ENCODE measurements at places on chromosomes 11 and 22.

DNA sequence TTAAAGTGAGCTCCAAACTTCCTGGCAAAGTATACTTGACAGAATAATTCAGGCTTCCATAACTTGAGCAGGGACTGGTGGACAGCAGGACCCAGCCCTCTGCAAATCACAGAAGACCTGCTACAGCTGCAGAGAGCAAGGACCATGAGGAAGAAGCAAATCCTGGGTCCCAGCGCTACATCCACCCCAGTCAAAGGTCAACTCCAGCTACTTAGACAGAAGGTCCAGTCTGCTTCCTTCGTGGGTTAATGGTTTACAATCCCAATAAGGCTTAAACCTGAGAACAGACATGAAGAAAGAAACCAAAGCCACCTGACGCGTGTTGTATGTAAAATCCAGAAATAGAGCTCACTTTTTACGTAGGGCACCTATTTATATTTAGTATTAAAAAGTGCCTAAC is 57.7 kb downstream of the SHANK2 start:
- DNase-seq = no peak

DNA sequence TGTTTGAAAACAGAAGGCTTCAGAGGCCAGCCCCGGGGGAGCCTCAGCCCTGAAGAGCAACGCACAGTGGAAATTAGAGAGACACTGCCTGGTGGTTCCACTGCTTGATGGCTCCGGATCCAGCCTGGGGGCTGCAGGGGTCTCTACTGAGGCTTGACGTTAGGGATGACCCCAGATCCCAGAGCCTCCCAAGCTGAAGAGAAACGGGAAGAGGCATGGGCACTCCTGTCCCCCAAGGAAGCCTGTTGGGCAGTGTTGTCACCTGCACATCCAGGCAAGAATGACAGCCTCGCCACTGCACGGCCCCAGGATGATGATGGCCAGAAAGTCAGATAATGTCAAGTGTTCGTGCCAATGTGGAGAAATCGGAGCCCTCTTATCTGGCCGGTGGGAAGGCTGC is 56.8 kb upstream of the FGF3 start:
- no peak for DNase-seq

DNA sequence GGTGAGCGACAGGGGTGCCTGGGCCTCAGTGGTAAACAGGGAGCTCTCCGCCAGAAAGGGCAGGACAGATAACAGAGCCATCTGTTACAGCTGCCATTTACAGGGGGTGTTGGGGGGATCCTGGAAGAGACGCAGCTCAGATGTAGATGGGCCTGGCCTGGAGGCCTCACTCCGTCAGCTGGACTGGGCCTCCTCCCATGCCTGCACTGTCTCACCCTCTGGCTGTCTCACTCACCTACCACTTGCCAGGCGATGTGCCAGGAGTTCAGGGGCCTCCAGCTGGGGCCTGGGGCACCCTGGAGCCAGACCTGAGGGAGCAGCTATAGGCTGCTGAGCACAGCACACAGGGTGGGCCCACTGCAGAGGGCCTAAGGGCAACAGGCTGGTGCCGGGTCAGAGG is 16.3 kb upstream of the SUSD2 start:
- peak; percentile 32 for DNase-seq

- DNase-seq = no peak
Observed at GRCh38 chr11:12909879-12910278, 99.2 kb upstream of the RASSF10 start.

DNA sequence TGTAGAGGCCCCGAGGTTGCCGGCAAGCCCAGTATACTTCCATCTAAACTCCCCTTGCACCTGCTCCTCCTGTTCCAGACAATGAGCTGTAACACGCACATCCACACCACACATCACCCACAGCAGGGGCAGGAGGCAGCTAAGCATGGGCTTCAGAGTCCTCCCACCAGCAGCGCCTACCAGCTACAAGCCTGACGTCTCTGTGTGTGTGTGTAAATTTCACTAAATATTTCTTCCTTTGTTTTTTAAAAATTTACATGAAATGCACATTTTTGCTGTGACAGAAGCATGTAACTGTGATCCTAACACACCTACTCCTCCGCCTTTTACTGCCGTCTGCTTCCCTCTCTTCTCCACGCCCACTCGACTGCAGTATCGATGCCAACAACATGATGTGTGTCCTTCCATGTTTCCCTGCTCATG is 29.4 kb upstream of the PACSIN2 start:
- peak; percentile 0 for DNase-seq

GRCh38 chr11:76335842-76336241 is 45.1 kb downstream of the THAP12 start:
- no peak for DNase-seq

- no peak for DNase-seq
Observed at GRCh38 chr11:35363246-35363801, 56.0 kb downstream of the SLC1A2 start.

DNA sequence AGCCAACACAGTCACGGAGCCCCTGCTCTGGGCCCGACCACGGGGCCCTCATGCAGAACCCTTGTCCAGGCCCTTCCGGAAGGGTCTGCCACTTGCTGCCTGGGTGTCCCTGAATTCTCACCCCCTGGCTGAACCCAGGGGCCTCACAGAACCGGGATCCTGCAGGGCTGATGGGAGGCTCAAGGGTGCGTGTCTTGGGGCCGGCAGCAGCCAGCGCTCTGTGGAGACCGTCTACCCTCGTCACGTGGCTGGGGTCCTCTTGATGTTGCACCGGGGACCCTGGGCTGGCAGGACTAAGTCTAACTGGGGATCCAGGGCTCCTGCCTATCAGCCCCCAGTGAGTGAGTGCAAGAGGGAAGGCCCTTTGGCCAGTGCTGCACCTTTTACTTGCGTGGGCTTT is 19.3 kb upstream of the CCDC188 start:
- DNase-seq = no peak

GRCh38 chr11:4644233-4644632 is 451 bp downstream of the OR51E1 start:
- DNase-seq = no peak

DNA sequence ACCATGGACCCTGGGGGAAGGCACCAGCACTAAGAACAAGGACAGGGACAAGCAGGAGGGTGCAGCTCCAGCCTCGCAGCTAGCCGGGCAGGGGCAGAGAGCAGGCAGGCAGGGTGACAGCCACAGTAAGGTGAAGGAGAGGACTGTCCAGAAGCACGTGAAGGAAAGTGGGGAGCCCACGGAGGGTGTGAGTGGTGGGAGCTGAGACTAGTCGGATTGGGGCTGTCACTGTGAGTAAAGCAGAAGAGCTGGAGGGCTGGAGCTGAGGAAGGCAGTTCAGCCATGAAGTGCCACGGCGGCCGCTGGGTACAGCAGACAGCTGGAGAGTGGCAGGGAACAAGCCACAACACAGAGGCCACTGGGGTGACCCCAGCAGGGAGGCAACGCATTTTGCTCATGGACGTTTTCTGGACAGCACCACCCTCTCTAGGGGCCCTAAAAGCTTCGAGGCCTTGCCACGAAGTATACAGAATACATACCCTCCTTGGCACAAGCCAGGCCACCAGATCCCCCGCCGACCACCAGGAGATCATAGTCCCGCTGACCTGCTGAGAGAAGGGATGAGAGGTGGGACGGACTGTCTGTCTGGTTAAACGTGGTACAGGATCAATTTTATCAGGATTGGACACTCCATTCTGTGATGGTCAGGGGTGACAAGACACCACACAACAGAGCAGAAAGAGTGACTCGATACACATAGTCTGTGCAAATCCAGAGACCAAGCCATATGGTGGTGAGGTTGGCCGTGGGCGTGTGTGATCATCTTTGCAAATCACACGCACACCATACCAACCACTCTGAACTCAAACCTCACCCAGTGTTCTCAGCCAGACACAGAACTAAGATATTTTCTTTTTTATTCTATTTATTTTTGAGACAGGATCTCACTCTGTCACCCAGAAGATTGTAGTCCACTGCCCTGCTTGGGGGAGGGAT is 10.8 kb upstream of the COMT start:
- DNase-seq = no peak

DNA sequence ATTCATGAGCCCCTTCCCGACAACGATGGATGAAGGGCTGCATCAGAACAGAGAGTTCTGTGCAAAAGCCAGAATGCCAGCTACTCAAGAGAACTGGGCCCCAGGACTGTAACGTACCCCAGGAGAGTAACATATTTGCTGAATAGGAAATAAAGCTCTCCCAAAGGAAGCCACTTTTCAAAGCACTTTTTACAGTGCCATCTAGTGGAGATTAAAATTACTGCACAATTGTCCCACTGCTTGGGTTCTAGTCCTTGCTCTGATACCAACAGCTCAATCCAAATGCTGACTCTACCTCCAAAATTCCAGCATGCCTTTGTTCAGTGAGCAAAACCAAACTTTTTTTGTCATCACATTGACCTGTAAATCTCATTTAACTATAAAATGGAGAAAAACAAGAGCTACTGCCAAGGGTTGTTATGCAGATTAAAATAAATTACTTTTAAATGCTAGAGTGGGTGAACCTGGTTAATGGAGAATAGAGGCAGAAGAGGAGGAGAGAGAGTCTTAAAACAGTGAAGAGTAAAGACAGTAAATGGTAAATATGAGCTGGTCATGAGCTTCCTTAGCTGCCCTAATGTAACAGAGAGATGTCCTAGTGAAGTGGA is 87.6 kb upstream of the FSHB start:
- DNase-seq = peak; percentile 51

GRCh38 chr11:36372101-36372771 is 76.1 kb downstream of the PRR5L start:
- DNase-seq = no peak

DNA sequence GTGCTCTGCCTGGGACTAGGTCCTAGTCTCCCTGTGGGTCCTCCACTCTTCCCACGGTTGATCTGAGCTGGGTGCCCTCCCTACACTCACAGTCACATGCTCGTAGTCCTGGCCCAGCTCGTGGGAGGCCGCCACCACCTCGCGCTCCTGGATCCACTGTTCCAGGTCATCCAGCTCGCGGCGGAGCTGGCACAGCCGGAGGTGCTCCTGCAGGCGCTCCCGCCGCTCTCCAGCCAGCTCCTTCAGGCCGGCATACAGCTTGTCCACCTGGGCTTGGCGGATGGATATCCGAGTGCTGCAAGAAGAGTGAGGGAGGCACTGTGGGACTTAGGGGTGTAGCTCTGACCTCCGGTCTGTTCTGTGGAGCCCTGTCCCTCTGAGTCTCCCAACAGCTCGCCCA is 14.8 kb upstream of the RBM4B start:
- no peak for DNase-seq

GRCh38 chr11:83070731-83071566 is 748 bp downstream of the RAB30 start:
- peak; percentile 60 for DNase-seq

- DNase-seq = no peak
Observed at GRCh38 chr11:8749202-8749601, 66.6 kb downstream of the RPL27A start.

DNA sequence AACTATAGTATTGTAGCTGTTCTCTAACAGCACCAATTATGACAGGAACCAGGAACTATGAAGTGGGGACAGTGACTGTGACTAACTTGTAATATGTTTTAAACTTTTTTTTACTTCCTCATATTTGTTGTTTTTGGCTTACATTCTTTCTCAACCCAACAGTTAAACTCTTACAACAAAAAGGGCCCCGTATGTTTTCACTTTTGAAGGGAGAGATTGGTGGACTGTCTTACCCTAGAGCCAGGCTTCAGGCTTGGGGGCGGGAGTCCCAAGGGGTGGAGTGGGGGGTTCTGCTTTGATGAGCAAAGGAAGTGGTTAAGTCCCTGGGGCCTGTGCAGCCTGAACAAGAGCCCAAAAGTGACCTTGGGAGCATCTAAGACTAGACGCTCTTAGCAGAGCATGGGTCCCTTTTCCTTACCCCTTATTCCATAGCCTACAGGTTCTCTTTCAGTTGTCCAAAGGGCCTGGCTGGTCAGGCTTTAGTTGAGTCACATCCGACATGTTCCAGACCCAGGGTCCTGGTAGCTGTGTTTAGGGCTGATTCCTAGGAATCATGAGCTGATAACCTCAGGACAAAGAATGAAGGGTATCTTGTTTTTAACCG is 38.8 kb downstream of the STIM1 start:
- no peak for DNase-seq

DNA sequence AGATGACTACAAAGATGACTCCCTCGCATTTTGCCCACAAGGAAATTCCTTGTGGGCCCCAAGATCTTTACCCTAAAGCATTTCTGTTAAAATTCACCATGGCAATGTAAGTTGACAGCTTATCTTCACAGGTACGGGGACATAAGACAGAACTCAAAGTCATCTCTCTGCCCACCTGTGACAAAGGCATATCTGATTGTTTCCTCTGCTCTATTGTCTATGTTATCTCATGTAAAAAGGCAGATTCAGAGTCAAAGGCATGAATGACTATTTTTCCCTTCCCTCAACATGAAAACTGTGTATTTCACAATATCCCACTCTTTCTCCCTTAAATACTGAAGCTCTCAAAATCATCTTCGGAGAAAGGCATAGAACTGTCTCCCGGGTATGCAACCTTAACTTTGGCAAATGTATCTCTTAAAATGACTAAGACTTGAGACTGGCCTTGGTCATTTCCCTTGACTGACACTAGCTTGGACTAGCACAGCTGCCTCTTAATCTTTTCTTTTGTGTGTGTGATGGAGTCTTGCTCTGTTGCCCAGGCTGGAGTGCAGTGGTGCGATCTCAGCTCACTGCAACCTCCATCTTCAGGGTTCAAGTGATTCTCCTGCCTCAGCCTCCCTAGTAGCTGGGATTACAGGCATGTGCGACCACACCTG is 103.2 kb downstream of the MICAL3 start:
- DNase-seq = no peak

GRCh38 chr11:95465887-95466286 is 234.9 kb upstream of the SESN3 start:
- DNase-seq = no peak

GRCh38 chr11:14971865-14972580 is at the start of gene CALCA:
CALCA (minus strand) TSS chr11:14972351; CDS start chr11:14971192, 1,159 bp downstream.
- no peak for DNase-seq

DNA sequence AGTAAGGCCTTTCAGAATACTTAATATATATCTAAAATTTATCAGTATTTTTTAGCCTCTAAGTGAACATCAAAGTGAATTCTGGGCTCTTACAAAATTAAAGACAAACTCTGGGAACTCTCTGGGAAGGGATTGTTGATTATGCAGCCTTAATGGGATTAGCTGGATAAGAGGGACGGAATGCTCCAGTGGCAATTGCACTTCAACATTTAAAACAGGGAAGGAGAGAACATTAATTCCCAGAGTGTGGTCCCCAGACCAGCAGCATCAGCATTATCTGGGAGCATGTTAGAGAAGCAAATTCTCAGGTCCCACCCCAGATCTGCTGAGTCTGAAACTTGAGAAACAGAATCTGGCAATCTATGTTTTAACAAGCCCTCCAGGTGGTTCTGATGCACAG is 46.5 kb downstream of the POLD3 start:
- no peak for DNase-seq

- no peak for DNase-seq
Observed at GRCh38 chr22:50009251-50009650, 3.3 kb downstream of the IL17REL start.

GRCh38 chr11:102223859-102224258 is 93.4 kb upstream of the BIRC3 start:
- no peak for DNase-seq

Data from NCI-H1092 treated with DMSO at 0.1 percent for 48 hours (cell line).